ENCODE measurements at places on chromosomes 12 and 14.

- DNase-seq: no peak
Observed at GRCh38 chr12:20211981-20212421, 156.3 kb upstream of the PDE3A start.

GRCh38 chr12:65941388-65941787, 117.1 kb downstream of the HMGA2 start:
- no peak for DNase-seq

DNA sequence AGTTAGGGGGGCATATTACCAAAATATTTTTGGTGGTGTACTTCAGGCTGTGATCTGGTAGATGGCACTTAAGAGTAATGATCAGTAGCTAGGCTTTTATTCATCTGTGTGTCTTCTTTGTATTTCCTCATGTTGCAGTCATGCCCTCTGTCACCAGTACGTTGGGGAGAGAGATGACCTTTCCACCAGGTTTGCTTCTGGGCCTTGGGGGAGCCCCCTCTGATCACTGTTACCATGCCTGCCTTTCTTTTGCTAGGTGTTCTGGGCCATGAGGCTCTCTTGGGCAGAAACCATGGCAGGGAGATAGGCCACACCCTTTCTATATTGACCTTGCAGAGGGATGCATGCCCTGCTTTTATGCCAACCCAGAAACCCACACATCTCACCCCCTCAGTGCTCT, 208.5 kb downstream of the RAD51B start:
- no peak for DNase-seq

DNA sequence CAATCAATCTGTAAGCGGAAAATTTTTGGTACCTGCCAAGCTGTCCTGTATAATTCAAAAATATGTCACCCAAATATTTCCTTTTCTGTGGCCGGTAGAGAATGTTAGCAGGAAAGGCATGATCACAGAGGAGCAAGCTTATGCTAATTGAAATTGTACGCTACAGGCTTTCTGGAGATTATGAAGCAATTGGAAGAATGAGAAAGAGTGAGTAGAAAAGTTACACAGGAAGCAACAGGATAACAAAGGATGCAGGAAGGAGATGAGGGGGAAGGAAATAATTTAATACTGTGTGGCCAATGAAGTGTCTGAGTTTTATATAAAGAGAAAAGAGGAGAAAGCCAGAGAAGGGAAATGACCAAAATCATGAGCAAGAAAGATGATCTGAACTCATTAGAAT, 627.2 kb upstream of the STXBP6 start:
- no peak for DNase-seq

GRCh38 chr14:101926620-101927019, 37.8 kb upstream of the DYNC1H1 start:
- no peak for DNase-seq

DNA sequence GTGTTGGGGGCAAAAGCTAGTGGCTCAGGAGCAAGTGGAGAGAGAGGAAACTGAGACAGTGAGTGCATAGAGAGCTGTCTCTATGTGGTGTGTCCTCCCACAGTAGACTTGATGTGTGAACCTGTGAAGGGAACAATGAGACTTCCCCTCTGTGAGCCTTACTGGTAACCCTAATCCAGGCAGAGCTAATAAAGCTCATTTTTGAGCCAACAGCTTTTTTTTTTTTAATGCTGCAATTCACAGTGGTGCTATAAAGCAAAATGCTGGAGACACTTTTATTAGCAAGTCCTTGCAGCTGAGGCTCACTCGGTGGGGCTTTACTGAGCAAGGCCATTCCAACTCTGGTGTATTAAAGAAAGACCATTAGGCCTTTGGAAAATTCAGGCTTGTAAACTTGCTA, 26.9 kb downstream of the FBXW8 start:
- DNase-seq: no peak

DNA sequence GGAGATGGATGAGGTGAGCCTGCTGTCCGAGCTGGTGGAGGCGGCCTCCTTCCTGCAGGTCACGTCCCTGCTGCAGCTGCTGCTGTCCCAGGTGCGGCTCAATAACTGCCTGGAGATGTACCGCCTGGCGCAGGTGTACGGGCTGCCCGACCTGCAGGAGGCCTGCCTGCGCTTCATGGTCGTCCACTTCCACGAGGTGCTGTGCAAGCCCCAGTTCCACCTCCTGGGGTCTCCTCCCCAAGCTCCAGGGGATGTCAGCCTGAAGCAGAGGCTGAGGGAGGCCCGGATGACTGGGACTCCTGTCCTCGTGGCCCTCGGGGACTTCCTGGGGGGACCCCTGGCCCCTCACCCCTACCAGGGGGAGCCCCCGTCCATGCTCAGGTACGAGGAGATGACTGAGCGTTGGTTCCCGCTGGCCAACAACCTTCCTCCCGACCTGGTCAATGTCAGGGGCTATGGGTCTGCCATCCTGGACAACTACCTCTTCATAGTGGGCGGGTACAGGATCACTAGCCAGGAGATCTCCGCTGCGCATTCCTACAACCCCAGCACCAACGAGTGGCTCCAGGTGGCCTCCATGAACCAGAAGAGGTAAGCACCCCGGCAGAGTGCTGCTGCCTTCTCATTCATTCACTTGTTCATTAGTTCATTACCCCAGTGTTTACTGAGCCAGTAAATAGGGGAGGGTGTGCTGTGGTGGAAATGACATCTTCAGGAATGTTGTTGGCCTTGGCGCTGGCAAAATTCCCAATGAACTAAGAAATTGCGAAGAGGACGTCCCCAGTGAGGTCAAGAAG, 774 bp upstream of the MANSC4 start:
- DNase-seq: no peak

DNA sequence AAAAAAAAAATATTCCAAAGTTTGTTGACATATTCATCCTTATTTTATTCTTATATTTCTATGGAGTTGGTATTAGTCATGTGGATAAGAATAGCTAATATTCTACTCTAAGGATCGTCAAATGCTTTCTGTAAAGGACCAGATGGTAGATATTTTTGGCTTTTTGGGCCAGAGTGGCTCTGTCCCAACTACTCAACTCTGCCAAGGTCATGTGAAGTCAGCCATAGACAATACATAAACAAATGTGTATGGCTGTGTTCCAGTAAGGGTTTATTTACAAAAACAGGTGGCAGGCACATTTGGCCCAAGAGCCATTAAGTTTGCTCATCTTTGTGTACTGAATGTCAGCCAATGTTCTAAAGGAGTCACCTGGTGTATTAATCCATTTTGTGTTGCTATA, 131.8 kb downstream of the TBX5 start:
- DNase-seq: no peak

DNA sequence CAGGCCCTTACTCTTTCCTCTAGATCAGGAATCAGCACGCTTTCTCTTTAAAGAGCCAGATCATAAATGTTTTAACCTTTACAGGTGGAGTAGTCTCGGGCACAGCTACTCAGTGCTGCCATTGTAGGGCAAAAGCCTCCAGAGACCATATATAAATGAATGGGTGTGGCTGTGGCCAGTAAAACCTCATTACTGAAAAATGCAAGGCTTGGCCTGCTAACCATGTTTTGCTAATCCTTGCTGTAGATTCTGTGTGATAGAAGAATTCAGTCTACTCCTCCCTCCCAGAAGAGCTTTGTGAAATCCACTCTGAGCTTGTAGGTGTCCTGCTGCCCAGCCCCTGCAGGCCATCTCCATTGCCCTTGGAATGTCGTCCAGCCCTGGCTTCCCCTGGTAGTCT, 58.1 kb downstream of the HSP90AA1 start:
- no peak for DNase-seq

GRCh38 chr12:23504641-23505399, 444.6 kb downstream of the SOX5 start:
- no peak for DNase-seq

DNA sequence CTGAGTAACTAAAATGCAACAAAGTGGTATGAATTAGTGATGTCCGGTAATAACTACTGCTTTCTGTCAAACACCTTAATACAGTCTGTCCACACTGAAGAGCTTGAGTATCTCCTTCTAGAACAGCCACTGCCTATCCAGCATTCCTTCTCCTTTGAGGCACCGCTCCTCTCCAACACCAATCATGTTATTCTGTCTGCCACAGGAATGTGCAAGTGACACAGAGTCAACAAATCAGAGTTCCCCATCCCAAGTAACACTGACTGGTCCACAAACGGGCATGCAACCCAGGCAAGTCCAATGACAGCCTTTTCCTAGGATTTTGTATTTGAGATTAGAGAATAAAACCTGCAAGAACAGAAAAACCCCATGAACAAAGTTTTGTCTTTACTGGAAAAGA, 3.8 kb downstream of the GXYLT1 start:
- no peak for DNase-seq

DNA sequence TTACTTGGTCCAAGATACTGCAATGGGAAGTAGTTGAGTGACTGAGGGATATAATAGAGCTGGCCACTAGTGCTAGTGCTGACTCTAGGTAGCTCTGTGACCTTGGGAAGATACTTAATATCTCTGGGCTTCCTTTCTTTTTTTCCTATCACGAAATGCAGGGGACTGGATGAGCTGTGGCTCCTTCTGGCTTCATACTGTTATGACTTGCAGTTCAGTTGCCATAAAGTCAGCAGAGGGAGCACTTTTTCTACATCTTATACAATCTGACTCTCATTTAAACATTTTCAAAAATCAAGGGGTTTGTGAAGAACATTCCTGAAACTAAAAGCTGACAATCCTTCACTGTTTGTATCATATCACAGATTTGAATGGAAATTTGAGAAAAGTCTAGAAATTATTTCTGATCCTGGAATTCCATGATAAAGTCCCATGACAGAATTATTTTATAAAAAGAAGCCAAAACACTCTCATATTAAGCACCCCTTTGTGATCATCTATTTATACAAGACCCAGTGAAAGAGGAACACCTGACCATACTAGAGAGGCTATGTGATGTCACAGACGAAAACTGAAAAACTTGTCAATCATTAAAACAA, 5.3 kb downstream of the BHLHE41 start:
- peak; percentile 34 for DNase-seq
